Tongue (tissue), 3 donors: ENCODE measurements at places on chromosomes 13 and 19. TPM values are rescaled to one million over a fixed set of nuclear protein-coding genes. Genes with fewer than 3 reads are reported as not detected.

The EPS8L1 gene
- 76.8 TPM for total RNA-seq

The RFPL4AL1 gene
- not detected for total RNA-seq

The ZNF442 gene
- 7.0 TPM for total RNA-seq

DNA sequence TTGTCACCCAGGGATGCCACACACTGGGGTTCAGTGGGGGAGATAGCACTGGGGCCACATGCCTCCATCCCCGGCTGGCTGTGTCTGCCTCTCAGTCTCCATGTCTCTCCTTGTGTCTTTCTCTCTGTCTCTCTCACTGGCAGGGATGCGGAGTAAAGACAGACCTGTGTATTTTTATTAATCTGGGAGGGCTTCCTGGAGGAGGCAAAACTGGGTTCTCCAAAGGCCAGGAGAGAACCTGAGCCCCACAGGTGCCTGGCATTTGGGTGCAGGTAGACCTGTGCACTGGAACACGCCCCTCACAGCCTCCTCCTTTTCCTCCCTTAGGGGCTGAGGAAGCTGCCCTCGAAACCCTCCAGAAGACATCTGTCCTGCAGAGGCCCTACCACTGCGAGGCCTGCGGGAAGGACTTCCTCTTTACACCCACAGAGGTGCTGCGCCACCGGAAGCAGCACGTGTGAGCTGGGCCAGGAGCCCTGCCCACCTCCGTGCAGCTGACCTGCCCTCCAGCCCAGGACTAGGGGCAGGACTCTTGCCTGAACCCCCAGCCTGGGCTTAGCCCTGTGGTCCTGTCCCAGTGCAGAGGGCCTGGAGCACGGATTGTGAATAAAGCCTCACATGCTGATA, 32.7 kb downstream of the DHX34 start:
- DNase-seq = no peak

DNA sequence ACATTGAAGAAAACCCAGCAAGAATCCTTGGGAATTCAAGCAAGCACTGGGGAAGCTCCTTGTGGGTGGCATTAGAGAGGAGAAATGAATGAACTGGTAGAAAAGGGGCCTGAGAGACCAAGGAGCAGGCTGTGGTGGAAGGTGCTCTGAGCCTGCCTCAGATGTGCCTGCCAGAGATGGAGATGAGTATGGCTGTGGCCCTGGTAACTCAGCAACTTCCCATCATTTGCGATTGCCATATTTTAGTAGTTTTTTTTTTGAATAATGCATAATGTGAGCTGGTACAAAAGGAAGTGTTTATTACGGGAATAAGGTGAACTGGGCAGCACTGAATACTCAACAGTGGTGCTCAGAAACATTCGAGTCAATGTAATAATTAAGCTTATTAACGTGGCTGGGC, 39.1 kb downstream of the ERICH6B start:
- no peak for DNase-seq

GRCh38 chr13:28031220-28031895, 42.9 kb upstream of the URAD start:
- no peak for DNase-seq

DNA sequence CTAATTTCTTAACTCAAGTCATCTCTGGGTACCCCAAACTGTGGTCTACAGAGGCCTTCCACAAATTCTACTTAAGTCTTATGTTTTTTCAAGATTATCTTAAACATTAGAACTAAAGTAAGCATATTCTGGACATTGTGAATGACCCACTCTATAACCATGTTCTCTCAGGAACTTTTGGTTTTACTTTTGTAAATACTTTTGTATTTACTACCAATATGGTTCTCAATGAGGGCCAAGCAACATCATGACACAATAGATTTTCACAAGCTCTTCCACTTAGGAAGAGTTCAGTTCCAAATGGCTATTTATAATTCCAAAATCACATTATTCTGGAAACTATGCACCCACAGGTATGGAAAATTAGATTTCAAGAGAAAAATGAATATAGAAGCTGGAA, 10.8 kb downstream of the DIAPH3 start:
- DNase-seq = no peak

DNA sequence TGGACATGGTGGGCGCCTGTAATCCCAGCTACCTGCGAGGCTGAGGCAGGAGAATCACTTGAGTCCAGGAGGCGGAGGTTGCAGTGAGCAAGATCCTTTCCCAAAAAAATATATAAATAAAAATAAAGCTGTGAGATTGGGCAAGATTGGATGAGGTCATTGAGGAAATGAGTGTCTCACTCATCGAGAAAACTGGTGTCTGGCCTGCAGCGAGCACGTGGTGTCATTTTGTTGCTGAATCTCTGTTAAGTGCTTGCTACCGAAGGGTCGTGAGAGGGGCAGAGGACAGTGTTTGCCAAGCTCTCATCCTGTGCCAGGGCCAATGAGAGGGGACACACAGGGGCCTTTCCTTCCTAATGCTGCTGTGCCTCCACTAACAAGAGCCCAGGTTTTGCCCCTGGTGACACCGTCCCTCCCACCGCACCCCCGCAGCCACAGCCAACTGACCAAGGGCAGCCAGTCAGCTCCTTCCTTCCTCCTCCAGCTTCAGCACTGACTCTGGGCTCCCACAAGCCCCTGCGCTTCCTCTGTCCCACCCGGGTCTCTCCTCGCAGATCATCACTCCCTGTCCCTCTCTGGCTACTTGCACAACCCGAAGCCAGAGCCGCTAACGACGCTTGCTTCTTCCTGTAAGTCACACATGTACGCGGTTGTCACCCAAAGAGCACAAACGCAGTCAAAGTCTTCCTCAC, 3.2 kb downstream of the POLD1 start:
- DNase-seq = no peak

DNA sequence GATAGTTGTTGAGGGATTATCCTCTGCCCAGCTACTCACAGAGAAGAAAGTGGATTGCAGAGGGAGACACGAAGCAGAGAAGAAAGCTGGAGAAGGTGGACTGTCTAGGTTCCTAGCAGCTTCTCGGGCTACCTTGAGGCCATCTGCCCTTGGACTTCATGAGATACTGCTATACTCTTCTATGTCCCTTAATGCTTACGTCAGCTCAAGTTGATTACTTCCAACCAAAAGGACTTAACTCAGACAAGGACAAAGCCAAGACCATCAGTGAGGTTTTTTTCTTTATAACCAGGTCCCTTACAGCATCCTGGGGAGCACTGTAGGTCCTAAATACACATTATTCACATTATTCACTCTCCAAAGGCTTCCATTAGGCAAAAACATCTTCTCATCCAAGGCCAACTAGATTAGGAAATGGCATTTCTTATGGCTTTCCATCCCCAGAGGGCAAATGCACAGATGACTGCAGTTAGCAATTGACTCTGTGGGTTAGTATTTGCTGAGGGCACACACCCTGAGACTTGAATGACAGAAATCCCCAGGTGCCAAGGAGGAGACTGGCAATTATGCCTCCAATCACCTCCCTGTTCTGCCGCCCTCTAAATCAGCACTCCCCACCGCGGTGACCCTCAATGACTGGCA, 4.1 kb upstream of the UBE2L5 start:
- no peak for DNase-seq

DNA sequence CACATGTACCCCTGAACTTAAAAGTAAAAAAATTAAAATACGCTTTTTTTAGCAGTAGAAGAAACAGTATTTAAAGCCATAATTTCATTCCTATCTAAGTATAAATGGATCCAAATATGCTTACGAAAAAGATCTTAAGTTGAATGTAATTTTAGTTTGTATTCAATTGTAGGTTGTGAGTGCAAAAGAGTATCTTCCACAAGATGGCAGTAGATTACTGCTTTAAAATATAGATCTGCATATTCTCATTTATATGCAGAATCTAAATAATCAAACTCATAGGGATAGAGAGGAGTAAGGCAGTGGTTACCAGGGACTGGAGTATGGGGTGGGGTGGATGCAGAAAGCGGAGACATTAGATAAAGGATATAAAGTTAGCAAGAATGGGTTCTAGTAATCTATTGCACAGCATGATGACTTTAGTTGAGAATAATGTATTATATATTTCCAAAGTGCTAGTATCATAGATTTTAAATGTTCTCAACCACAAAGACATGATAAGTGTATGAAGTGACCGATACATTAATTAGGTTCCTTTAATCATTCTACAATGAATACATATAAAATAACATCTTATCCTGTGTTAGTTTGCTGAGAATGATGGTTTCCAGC, 14.2 kb downstream of the OR7A17 start:
- DNase-seq = peak; percentile 31

DNA sequence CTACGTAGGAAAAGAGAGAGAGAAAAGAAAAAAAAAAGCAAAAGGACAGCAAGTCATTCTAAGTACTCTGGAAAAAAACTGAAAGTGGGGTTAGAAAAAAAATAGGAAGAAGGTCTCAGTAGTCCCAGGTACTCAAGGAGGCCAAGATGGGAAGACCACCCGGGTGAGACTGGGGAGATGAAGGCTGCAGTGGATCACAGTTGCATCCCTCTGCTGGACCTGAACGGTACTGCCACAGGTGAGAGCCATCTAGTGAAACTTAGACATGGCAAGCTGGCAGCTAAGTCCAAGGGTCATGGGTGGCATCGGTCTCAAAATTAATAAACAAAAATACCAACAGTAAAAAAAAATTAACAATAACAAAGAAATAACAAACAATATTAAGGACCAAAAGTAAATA, 41.0 kb upstream of the ZNF91 start:
- DNase-seq = no peak

DNA sequence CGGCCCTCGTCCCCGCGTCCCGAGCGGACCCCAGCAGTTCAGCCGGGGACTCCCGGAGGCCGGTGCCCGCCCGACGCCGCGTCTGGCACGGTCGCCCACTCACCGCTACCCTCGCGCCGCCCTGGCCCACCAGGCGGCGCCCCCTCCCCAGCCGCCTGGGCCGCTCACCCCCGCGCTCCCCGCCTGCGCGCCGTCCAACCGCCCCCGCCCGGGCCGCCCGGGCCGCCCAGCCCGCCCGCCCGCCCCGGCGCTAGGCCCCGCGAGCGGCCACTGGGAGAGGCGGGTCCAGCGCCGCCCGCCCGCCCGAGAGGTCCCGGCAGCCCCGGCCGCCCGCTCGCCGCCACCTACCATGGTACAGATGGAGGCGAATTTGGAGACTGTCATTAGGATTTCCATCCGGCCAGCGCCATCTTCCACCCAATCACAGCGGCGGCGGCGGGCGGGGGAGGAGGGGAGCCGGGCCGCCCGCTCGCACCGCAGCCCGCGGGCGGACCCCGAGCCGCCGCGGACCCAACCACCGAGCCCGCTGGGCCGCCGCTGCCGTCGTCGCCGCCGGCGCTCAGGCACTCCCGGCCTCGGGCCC, at the start of gene USP12:
USP12 (minus strand) TSS at position 568 of the 583 bp plus-strand sequence; CDS start at position 396, 172 bp downstream.
- peak; percentile 68 for DNase-seq

- DNase-seq = no peak
Observed at GRCh38 chr13:74032325-74032724, 101.9 kb downstream of the KLF12 start.

GRCh38 chr19:33287438-33287837, 14.9 kb downstream of the CEBPA start:
- DNase-seq = no peak

DNA sequence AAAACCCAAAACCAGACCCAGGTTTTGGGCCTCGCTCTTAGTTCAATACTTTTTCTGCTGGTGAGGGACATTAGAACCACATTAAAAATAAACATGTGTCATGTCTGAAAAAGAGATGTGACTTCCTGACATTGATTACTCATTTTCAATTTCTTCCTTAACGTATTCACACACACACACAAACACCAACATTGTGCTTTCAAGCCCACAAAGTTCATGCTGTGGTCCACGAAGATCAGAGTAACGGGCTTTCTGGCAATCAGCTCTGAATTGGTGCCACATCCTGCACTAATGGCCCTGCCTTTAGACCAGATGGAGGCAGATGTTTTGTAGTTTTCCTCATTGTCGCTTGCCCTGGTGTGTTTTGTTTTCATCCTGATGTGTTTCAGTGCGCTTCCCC, 47.9 kb upstream of the POMP start:
- no peak for DNase-seq

DNA sequence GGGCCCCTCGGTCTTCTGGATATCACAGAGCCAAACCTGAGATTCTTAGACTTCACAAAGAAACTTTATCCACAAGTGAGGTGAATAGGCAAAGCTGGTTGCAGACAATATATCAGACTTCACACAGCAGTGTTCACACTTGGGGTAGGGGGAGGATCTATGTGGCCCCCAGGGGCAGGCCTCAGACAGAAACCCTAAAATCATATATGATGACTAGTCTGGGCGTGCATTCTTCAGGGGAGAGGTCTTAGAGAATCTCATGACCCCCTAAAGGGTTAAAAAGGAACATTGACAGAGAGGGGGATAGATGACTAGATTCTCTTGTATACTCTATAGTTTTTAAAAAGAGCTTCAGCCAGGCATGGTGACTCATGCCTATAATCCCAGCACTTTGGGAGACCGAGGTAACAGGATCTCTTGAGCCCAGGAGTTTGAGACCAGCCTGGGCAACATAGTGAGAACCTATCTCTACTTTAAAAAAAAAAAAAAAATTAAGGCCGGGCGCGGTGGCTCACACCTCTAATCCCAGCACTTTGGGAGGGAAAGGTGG, 2.8 kb downstream of the TYROBP start:
- no peak for DNase-seq

- DNase-seq = no peak
Observed at GRCh38 chr13:106681536-106681935, 113.6 kb upstream of the ARGLU1 start.

GRCh38 chr19:53847555-53847954, 20.1 kb upstream of the MYADM start:
- no peak for DNase-seq

GRCh38 chr19:9018163-9018875, 8.1 kb upstream of the MUC16 start:
- DNase-seq = no peak

GRCh38 chr19:43872547-43873336, 45.6 kb downstream of the ZNF283 start:
- no peak for DNase-seq

DNA sequence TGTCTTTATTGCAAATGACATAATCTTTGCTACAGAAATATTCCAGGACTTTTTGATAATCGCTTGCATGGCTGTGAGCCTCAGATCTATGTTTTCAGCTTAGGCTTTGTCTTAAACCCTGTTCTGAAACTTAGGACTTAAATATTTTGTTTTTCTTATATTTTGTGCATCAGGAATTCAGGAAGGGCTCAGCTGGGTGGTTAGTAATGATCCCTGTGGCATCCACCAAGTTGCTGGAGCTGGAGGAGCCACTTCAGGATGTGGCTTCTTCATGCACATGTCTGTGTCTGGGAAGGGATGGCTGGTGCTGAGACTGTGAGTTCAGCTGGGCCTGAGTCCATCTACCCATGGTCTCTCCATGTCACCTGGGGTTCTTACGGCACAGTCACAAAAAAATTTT, 48.9 kb upstream of the LRCH1 start:
- no peak for DNase-seq

DNA sequence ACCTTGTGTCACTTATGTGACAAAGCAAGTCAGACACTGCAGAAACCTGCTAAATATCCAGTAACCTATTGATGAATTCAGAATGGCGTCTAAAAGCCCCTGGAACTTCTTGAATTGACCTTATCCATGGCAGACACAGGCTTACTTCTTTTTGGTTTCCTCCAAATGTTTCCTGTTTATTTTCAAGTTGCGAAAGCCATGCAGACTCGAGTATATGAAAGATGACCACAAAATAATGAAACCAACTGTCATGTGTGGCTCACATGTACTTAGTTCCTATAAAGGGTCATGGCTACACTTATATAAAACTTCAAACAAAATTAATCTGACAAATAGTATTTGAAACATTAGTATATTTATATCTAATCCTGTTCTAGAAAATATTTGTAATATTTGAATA, 113.1 kb upstream of the FNDC3A start:
- DNase-seq = no peak
